ENCODE measurements at places on chromosomes 6 and 20. TPM values are rescaled to one million over a fixed set of nuclear protein-coding genes. Genes with fewer than 3 reads are reported as not detected.

The HLA-DQB1 gene
- total RNA-seq: 16.2 TPM

The FOXQ1 gene
- not detected for total RNA-seq

The NKX2-4 gene
- total RNA-seq: not detected

The PARD6B gene
- 6.8 TPM for total RNA-seq

The SSTR4 gene
- not detected for total RNA-seq

The DEFB113 gene
- total RNA-seq: not detected

The RSPO3 gene
- total RNA-seq: not detected

The PHACTR2 gene
- 66.1 TPM for total RNA-seq

The WFDC10B gene
- not detected for total RNA-seq

The CEP85L gene
- total RNA-seq: 95.6 TPM

The TAGAP gene
- total RNA-seq: 340 TPM

The PROKR2 gene
- not detected for total RNA-seq

The LZTS3 gene
- 19.1 TPM for total RNA-seq

DNA sequence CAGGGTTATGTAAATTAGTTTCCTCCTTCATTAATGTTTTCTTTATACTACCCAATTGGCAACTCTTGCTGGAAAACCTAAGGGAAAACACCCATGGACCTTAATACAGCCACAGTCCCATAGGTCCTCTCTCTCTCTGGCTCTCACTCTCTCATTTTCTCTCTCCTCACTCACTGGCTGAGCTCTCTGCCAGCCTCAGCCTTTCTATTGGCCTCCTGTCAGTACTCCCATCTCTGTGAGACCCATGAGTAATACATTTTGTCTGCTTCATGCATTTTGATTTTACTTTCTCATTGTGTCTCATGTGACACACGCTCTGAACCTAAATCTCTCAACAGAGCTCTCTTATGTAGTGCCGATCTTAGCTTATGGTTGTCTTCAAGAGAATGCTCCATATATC is 907.5 kb downstream of the C6orf118 start:
- peaks cover 9% of the 10 kb centered on the region for H3K4me1 ChIP-seq
- no peak for DNase-seq
- no peak overlapping the region for H3K4me3 ChIP-seq
- no peak overlapping the region for H3K27ac ChIP-seq
- peaks cover 2% of the 10 kb centered on the region for H3K36me3 ChIP-seq

GRCh38 chr6:121437851-121438651 is 2.6 kb downstream of the GJA1 start:
- no peak overlapping the region for H3K27ac ChIP-seq
- H3K36me3 ChIP-seq: peaks cover 2% of the 10 kb centered on the region
- H3K27me3 ChIP-seq: peaks cover 51% of the 10 kb centered on the region
- peak overlapping the region; percentile 92 for H3K4me3 ChIP-seq
- H3K4me1 ChIP-seq: peaks cover 16% of the 10 kb centered on the region

GRCh38 chr20:59005523-59006166 is 1.4 kb downstream of the CTSZ start:
- H3K4me3 ChIP-seq: peak overlapping the region; percentile 91
- H3K27me3 ChIP-seq: no peaks in the 10 kb centered on the region
- no peaks in the 10 kb centered on the region for H3K36me3 ChIP-seq
- peak overlapping the region; percentile 95 for H3K27ac ChIP-seq
- peaks cover 33% of the 10 kb centered on the region for H3K4me1 ChIP-seq

- no peaks in the 10 kb centered on the region for H3K4me1 ChIP-seq
- no peak overlapping the region for H3K4me3 ChIP-seq
- peaks cover 12% of the 10 kb centered on the region for H3K27me3 ChIP-seq
- no peaks in the 10 kb centered on the region for H3K36me3 ChIP-seq
- DNase-seq: no peak
These were observed 218.6 kb upstream of the PMEPA1 start for GRCh38 chr20:57928181-57928967.

DNA sequence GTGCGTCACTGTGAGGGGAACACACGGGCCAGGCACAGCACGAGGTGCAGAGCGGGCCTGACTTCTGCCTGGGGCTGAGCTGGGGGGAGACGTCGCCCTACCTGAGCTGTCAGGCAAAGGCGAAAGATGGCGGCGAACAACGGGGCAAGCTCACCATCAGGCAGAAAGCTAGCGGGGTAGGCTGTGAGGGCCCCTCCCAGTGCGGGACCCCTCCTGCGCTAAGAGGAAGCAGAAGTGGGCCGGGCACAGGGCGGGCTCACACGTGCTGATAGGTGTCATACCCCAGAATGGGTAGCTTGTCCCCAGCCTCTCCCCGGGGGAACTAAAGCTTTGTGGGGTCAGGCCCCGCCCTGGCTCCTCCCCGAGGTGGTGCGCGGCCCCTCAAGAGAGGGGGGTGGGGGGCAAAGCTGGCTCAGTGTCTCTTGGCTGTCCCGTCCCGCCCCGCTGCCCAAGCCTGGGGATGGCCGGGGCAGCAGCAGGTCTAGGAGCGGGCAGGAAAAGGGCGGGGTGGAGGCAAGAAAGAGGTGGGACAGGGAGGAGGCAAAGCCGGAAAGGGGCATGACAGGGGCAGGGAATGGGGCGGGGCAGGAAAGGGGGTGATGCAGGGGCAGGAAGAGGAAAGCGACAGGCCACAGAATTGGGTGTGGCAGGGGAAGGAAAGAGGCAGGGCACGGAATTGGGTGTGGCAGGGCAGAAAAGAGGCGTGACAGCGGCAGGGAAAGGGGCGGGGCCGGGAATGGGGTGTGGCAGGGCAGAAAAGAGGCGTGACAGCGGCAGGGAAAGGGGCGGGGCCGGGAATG is 14.7 kb downstream of the UCKL1 start:
- H3K27me3 ChIP-seq: no peaks in the 10 kb centered on the region
- H3K4me1 ChIP-seq: peaks cover 7% of the 10 kb centered on the region
- peak; percentile 64 for DNase-seq
- no peak overlapping the region for H3K27ac ChIP-seq
- H3K4me3 ChIP-seq: peak overlapping the region; percentile 41

DNA sequence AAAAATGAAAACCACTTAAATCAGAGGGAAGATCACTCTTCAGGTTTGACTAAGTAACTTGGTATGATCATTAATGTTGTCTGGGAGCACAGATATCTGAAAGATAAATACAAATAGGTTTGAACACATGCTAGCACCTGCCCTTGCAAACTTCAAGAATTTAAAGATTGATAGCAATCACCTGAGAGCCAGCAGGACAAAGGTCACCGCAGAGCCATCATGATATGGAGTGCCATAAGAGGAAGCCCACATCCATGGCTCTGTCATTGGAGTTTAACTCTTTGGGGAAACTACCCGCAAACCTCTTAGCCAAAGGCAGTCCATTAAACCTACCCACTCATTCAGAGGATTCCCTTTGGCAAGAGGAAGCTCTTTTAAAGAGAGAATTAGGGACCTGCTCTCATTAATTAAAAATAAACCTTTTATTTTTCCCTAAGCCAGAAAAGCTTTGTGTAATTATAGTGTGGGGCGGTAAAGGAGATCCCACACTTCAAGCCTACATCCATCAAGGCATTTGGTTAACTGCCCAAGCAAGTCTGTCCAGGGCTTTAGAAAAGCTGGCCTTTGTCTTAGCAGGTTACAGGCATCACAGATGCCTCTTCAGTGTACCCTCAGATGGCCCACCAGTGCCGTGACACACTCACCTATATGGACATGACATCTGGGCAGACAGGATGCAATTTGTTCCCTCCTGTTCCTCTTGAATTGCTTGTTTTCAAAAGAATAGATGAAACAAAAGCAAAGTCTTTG is 73.0 kb downstream of the SASH1 start:
- H3K36me3 ChIP-seq: no peaks in the 10 kb centered on the region
- H3K27me3 ChIP-seq: peaks cover 37% of the 10 kb centered on the region
- H3K4me1 ChIP-seq: peaks cover 2% of the 10 kb centered on the region
- no peak for DNase-seq
- H3K27ac ChIP-seq: no peak overlapping the region

GRCh38 chr20:51702556-51702955 is 65.6 kb downstream of the ATP9A start:
- DNase-seq: no peak
- H3K4me3 ChIP-seq: no peak overlapping the region
- peaks cover 63% of the 10 kb centered on the region for H3K27me3 ChIP-seq
- H3K36me3 ChIP-seq: peaks cover 5% of the 10 kb centered on the region

DNA sequence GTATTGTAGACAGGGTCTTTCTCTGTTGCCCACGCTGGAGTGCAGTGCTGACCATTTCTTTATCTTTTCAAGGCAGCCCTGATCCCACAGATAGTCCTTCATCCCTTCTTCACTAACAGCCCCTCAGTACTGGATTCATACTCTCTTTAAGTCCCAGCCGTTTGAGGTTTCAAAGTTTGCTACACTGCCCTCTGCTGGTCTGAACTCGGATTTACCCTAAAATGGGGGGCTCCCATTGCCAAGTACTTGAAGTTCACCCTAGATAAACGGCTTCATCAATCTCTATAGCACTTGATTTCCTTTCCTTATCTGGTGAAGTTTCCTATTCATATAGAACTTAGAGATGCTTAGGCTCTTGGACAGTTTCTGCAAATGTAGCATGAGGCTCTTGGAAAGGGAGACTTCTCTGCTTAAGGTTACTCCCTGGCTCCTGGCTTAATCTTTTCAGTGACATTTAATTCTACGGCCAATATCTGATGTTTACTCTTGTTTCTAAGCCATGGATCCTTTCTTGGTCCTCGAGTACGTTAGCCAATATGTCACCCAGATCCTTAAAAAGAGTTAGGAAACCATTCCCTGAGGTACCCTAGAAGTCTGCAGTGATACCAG is 21.4 kb upstream of the PREP start:
- H3K27ac ChIP-seq: no peak overlapping the region
- DNase-seq: peak; percentile 45
- no peaks in the 10 kb centered on the region for H3K36me3 ChIP-seq
- H3K27me3 ChIP-seq: no peaks in the 10 kb centered on the region

- H3K4me3 ChIP-seq: no peak overlapping the region
- no peak overlapping the region for H3K27ac ChIP-seq
- no peak for DNase-seq
- no peaks in the 10 kb centered on the region for H3K36me3 ChIP-seq
These were observed 37.8 kb downstream of the SLX4IP start for GRCh38 chr20:10472871-10473270.

GRCh38 chr6:108442770-108443520 is 117.8 kb upstream of the FOXO3 start:
- no peaks in the 10 kb centered on the region for H3K36me3 ChIP-seq
- H3K4me1 ChIP-seq: peaks cover 10% of the 10 kb centered on the region
- DNase-seq: no peak
- no peak overlapping the region for H3K27ac ChIP-seq

DNA sequence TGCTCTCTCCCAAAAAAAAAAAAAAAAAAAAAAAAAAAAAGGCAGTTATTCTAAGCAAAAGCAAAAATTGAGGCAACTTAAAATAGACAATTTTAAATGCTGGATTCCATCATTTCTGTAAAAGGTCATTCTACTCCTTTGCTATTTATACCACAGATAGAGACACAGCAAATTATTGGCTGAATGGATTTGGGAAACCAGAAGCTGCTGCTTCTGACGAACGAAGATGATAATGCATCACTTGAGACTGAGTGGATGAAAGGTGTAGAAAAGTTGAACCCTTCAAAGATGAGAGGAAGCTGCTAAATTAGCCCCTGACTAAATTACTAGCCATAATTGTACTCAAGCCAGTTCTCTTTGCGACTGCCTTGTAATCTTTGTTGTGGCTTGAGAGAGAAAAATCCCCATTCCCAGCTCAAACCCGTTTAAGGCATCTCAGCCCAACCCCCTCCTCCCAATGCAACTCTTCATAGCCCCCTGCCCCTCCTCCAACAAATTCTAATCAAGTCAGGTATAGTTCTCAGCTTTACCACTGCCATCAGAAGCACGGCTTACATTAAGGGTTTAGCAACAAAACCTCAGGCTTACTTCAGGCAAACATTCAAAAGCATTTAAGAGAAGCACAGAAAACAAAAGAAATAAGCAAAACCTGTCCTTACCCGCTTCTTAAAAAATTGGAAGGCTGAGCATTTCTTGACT is 1.0 kb downstream of the SGK1 start:
- H3K4me3 ChIP-seq: peak overlapping the region; percentile 95
- H3K27me3 ChIP-seq: peaks cover 29% of the 10 kb centered on the region
- no peaks in the 10 kb centered on the region for H3K36me3 ChIP-seq
- no peak for DNase-seq
- H3K4me1 ChIP-seq: peaks cover 14% of the 10 kb centered on the region

GRCh38 chr6:149453597-149454345 is 31.0 kb downstream of the ZC3H12D start:
- H3K36me3 ChIP-seq: peaks cover 2% of the 10 kb centered on the region
- no peak for DNase-seq
- no peak overlapping the region for H3K4me3 ChIP-seq

DNA sequence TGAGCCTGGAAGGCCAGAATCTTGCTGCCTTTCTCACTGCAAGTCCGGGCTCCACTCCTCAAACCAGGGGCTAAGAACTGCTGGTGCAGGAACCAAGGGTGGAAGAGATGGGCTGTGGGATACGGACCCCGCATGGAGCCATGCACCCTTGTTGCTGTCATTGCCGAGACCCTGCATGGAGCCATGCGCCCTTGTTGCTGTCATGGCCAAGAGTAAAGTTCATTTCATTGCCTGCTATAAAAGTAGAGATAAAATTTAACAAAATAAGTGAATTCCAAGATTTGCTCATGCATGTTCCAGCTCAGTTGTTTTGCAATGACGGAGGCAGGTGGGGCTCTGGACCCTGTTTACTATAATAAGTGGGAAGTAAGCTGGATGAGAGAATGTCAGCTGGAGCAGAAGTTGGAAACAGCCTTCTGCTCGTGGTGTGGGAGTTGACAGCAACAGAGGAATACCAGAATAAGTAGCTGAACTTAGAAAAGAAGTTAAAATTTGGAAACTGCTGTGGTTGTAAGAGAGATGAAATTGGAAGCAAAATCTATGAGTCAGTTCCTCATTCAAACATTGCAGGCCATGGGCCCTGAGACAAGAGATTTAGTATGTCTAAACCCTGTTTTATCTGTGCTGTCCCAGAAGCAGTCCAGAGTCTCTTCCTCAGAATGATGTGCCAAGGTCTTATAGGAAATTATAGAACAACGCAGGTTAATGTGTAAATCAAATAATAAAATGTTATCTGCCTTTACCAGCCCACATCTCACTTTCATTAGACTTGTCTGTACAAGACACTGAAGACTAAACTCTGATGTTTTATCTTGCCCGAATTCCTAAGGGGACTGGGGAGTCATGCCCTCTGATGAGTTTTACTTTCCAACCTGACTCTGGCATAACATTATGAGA is 15.8 kb upstream of the THBS2 start:
- H3K4me1 ChIP-seq: peaks cover 8% of the 10 kb centered on the region
- peaks cover 40% of the 10 kb centered on the region for H3K27me3 ChIP-seq
- H3K36me3 ChIP-seq: no peaks in the 10 kb centered on the region
- H3K27ac ChIP-seq: no peak overlapping the region

All from T-helper 17 cell (primary cell).